SK-N-SH treated with all-trans-retinoic acid at 6 μM for 48 hours (cell line): ENCODE measurements at places on chromosomes 6 and 20.

DNA sequence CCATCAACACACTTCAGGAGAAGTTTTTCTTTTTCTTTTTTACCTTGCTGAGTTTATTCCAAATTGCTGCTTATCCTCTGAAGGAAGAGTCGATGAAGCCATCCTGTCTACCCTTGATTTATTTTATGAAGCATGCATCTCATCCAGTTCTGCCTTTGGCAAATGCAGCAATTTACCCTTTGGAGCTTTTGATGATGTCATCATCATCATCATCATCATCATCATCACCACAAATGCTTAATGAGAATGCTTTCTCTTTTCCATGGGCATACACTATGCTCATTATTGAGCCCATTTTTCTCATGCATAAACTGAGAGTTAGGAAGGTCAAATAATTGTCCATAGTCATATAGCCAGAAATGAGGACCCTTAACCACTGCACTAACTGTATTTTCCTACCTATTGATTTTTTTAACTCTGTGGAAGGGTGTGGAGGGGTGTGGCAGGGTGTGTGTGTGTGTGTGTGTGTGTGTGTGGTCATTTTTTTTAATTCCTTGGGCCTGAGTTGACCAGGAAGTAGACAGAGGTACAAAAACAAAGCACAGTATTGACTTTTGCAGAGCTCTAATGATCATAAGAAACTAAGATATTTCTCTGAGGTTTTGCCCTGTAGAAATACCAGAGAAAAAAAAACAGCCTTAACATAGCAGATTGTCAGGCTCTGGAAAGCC, 82.8 kb downstream of the COL9A1 start:
- no peak for ATAC-seq

- ATAC-seq = no peak
These were observed 62.2 kb upstream of the PDE10A start for GRCh38 chr6:165725201-165725600.

- ATAC-seq = no peak
These were observed 81.1 kb upstream of the RALGAPA2 start for GRCh38 chr20:20793591-20793990.

DNA sequence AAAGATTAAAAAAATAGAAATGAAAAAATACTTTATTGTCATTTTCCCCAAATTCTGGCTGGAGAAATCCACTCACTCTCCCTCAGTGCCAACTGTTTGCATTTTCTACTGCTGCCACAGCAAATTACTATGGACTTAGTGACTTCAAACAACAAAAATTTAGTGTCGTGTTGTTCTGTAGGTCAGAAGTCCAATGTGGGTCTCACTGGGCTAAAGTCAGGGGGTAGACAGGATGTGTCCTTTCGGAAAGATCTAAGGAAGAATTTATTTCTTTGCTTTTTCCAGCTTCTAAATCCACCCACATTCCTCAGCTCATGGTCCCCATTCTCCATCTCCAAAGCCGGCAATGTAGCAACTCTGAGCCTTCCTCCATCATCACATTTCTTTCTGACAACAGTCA, 453.3 kb downstream of the KIF16B start:
- ATAC-seq = no peak

- no peak for ATAC-seq
These were observed 34.7 kb downstream of the PLAGL1 start for GRCh38 chr6:143973097-143973966.

- no peak for ATAC-seq
These were observed 21.4 kb downstream of the CNR1 start for GRCh38 chr6:88144637-88145297.

DNA sequence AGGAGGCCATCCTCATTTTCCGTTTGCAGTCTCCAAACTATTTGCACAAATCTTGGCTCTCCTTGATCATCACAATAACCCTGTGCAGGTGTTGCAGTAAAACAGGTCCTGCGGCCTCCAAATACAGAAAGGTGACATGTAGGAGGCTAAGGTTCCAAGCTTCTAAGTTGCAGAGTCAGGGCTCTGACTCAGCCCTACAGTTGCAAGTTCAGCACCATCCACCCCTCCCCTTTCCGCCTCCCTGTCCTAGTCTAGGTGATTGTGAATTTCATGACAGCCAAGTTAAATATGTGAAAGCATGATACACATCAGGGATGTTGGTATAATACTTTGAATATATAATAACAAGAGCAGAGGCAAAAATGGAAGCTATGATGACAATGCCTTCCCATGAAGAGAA, 317.3 kb upstream of the CDH4 start:
- no peak for ATAC-seq

DNA sequence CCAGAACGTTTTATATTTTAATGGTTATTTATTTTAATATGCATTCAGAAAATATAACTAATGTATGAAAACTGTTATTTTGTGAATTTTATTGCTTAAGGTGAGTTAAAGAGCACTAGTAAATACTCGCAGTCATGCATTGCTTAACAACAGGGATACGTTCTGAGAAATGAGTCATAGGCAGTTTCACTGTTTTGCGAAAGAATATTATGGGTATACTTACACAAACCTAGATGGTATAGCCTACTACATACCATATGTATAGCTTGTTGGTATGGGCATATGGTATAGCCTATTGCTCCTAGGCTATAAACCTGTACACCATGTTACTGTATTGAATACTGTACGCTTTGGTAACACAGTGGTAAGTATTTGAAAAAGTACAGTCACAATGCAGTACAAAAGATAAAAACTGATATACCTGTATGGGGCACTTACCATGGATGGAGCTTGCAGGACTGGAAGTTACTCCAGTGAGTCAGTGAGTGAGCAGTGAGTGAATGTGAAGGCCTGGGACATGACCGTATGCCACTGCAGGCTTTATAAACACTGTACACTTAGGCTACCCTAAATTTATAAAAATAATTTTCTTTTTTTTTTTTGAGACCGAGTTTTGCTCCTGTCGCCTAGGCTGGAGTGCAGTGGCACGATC, 38.5 kb downstream of the ARFGEF2 start:
- ATAC-seq = no peak

- peak; percentile 71 for ATAC-seq
These were observed 121.2 kb downstream of the RFPL4B start for GRCh38 chr6:112468359-112468758.

- ATAC-seq = peak; percentile 31
These were observed 1.0 kb downstream of the PCIF1 start for GRCh38 chr20:45935416-45936046.

- no peak for ATAC-seq
These were observed 232.0 kb upstream of the TAB2 start for GRCh38 chr6:149085557-149085938.

GRCh38 chr20:54353292-54353691, 122.1 kb upstream of the DOK5 start:
- no peak for ATAC-seq

DNA sequence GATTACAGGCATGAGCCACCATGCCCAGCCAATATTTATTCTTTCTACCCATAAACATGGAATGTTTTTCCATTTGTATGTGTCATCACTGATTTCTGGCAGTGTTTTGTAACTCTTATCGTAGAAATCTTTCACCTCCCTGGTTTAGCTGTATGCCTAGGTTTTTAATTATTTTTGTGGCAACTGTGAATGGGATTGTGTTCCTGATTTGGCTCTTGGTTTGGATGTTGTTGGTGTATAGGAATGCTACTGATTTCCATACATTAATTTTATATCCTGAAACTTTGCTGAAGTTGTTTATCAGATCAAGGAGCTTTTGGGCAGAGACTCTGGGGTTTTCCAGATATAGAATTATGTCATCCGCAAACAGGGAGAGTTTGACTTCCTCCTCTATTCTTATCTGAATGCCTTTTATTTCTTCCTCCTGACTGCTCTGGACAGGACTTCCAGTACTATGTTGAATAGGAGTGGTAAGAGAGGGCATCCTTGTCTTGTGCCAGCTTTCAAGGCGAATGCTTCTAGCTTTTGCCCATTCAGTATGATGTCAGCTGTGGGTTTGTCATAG, 198.6 kb downstream of the ZDHHC14 start:
- no peak for ATAC-seq

GRCh38 chr6:42200035-42200434, 5.3 kb upstream of the GUCA1B start:
- peak; percentile 65 for ATAC-seq

DNA sequence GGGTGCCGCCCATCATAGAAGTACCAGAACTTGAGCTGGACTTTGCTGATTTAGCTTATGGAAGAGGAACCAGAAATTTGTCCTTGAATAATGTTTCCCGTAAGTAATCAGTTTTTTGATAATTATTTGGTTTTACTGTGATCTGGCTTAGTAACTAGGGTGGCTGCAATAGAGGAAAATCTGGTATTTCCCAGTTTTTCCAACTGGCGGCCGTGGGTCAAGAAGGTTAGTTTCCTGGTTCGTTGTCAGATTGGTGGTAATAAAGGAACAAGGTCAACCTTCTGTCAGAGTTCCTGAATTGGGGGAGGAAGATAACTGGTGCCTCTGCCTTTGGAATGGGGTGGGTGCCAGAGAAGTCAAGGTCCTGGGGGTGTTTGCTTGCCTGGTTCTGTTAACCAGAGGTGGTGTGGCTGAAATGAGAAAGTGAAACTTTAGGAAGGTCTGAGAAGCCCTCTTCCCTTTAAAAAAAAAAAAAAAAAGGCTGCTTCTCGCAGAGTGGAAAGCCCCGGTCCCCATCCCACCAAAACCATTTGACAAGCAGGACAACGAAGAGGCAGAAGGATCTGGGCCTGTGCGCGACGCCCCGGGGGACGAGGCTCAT, at the start of gene CALHM6:
TSS of gene CALHM6 (plus strand) at position 45 of the 601 bp plus-strand sequence. CDS start at position 600, 555 bp downstream.
- ATAC-seq = no peak

DNA sequence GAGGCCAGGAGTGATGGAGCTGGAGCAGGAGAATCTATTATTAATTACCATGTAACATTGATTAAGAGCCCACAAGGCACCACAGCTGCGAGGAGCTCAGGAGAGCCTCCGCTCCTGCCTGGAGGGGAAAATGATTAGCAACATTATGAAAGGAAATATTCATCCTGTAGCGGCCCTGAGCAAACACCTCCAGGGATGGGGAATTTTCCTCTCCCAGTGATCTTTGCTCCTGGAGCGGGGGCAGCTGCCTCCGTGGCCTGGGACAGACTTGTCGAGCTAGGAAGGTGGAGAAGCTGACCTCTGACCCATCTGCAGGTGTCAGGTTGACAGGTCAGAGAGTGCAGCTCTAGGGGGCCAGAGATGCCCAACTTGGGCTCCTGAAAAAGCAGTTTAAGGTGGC, 40.1 kb upstream of the SIRPA start:
- no peak for ATAC-seq

DNA sequence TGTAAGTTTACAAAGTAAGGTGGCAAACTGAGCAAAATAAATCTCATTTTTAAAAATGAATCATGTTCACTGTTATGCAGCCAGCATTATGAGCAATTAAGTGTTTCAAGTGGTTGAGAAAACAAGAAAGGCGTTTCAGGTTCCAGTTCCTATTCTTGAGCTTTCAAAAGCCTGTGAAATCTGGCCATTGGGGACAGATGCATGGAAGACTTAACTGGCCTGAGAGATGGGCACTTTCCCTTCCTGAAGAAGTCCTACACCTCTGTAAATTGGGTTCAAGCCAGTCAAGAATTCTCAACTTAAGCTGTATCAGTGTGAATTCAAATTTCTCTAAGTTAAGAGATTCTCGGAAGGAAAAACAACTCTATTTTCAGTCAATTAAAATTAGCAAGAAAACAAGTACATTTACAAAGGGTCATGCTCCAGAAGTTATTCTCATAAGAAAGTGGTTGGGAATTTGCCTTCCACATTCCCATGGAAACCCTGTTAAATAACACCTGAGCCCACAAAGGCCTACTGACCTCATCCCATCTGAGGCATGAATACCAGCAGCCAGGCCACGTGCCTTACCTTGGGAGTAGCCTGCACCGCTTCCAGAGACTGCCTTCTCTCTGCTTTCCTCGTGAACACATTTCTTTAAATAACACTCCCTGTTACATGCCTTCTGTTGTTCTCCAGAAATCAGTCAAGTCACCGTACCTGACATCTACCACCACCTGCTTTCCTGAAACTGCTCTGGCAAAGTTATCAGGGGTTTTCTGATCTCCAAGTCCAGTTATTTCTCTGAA, 19.4 kb downstream of the MAP3K5 start:
- no peak for ATAC-seq

DNA sequence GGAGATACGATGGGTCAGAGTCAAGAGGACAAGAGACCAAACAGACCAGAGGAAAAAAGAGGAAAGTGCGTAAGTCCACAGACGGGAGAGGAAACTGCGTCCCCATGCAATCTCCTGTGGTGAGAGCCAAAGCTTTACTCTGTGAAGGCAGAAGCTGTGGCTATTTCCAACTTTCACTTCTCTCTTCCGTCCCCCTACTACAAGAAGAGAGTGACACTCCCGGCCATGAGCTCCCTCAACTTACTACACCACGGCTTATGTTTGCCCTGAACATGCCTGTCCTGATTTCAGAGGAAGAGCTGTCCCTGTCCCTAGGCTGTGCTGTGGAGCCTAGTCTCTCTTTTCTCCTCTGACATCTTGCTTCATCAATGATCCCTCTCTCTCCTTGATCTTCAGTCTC, 11.5 kb upstream of the SSR1 start:
- no peak for ATAC-seq

DNA sequence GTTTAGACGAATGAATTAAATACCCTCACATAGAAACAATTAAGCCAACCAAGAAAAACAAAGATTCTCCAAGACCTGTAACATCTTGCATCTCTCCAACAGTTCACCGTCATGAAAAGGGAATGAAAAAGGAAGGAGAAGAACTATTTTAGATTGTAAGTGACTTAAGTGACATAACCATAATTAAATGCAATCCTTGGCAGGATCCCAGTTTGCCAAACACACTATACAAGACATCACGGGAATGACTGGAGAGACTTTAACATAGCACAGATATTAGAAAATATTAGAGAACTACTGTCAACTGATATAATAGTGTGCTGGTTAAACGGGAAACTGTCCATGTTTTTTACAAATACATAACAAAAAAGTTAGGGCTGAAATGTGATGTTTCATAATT, 22.2 kb downstream of the EPB41L2 start:
- no peak for ATAC-seq

DNA sequence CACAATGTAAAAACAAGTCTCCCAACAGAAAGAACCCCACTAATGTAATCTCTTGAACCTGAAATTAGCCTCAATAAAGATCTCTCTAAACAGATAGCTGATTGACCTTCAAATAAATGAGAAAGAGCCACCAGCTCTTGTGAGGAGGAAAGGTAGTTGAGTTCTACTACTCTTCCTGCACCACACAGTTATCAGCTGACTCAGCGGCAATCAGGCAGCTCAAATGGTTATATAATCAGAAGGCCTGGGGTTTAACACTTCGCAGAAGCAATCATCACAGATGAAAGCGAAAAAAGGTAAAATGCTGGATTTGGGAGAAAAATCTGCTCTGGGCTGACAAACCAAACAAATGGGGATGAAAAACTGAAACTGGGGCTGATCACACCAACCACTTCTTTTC, 91.8 kb downstream of the CHD6 start:
- ATAC-seq = no peak
